ENCODE measurements at places on chromosomes 6 and 20.

GRCh38 chr6:139568151-139568955 lies 193.9 kb upstream of the CITED2 start:
- DNase-seq: peak; percentile 18

- DNase-seq: no peak
Measured at GRCh38 chr6:161230339-161230738, 43.5 kb downstream of the AGPAT4 start.

DNA sequence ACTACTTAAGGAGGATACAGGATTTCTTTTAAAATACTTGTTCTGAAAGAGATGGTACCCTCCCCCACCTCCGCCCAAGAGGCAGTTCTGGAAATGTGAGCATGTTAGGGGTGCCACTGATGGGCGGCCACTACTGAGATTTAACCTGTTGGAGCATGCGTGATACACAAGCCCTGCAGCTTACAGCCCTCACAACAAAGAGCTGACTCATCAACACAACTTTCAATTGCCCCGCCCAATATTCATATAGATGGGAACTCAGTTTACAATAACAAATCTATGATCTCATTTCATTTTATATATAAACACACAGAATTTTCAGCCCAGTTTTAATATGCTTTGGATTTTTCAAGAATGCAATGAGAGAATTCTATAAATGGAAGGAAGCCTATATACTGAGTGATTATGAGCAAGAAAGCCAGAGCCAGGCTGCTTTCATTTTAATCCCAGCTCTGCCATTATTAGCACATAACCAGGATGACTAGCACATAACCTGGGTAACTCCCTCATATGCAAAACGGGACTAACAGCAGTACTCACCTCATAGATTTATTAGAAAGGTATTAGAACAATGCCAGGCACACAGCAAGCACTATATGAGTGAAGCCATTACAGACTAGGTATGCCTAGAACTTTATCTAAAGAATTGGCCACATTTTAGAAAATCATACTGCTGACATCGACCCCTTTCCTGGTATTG lies 45.6 kb upstream of the IPCEF1 start:
- DNase-seq: no peak

GRCh38 chr6:132020138-132020581 lies 69.0 kb upstream of the CCN2 start:
- DNase-seq: no peak

DNA sequence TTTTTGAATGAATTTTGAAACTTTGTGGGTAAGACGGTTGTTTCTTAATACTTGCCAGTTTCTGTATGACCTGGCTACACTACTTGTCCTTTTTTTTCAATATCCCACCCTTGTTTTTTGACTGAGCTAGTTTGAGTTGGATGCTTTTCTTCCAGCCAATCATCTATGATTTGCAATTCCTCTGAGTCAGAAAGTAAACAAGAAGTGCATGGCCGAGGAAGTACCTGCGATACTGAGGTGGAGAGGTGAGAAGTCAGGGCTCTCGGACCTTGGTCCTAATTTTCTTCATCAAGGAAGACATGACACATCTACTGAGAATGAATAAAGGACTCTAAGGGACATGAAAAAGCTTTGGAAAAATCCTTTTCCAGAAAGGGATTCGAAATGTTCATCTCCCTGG lies 185.7 kb downstream of the LINC00237 start:
- no peak for DNase-seq

Data from SIG-M5 (cell line).